Gastroesophageal sphincter (tissue), 4 donors: ENCODE measurements at places on chromosomes 5 and 9. TPM values are rescaled to one million over a fixed set of nuclear protein-coding genes. Genes with fewer than 3 reads are reported as not detected.

DNA sequence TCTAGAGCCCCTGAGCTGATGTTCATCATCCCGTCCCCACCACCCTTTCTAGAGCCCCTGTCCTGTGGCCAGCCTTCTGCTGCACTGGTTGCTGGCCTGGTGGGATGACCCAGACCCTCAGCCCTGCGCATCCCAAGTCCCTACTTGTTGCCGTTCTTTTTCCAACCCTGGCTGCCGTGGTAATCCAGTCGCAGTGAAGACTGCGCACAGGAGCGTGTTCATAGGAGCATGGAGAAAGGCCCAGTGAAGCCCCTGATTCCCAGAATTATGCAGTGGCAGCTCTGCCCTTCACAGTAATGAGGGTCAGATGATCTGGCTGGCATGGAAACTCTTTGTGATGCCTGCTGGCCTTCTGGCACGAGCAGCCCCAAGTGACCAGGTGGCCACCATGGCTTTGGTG is 183.3 kb downstream of the CACNA1B start:
- ATAC-seq = no peak

DNA sequence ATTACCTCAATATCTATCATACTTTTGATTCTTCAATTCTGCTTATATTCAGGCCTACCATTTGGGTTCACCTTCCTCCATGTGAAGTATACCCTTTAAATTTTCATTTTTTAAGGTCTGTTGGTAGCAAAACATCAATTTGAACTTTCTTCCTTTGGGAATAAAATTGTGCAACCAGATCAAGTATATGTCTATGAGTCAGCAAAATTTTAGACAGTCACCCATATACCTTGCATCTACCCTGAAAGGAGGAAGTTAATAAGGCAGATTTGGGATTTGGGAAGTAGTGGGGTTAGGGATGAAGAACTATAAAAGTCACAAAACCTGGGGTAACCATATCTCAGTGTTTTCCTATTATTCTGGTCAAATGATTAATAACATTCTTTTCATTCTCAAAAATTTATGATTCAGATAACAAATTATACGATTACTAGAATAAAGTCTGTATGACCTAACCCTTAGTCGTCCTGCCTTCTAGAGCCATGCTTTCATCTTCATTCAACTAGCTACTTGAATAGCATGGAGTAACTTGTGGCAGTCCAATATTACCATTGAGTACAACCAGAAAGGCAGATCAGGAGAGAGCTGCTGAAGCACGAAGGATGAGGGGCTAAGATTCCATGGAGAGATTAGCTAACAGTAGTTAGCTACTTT is 2.8 kb upstream of the IL33 start:
- ATAC-seq = no peak

DNA sequence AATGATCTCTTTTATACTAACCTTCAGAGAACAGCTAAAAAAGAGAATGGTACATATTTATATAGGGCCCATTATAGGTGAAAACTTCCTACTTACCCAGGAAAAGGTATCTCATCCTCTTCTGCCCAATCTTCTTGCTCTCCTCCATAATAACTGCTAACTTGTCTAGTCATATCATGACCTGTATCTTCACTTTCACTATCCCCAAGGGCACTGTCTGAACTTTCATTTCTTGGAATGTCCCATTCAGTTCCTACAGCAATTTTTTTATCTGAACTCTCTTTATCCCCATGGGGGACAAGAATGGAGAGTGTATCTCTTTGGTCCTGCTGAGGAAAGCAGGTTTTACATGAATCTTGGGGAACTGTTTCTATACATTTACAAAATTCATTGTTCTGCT is 36.4 kb upstream of the RAPGEF6 start:
- no peak for ATAC-seq

Gene EPB41L4A
- total RNA-seq = 16.7 TPM

Gene TLN1
- 888 TPM for total RNA-seq
